ENCODE measurements at places on chromosomes 1 and 21.

- H3K36me3 ChIP-seq = no peaks in the 10 kb centered on the region
- no peak overlapping the region for H3K4me3 ChIP-seq
- no peak for DNase-seq
- no peak overlapping the region for H3K27ac ChIP-seq
- no peaks in the 10 kb centered on the region for H3K4me1 ChIP-seq
These were observed 15.3 kb downstream of the ARPC5 start for GRCh38 chr1:183620311-183620710.

- H3K4me3 ChIP-seq = no peak overlapping the region
- H3K27me3 ChIP-seq = no peaks in the 10 kb centered on the region
- no peak for DNase-seq
- H3K27ac ChIP-seq = no peak overlapping the region
These were observed 97.5 kb downstream of the DMRTB1 start for GRCh38 chr1:53556657-53557227.

DNA sequence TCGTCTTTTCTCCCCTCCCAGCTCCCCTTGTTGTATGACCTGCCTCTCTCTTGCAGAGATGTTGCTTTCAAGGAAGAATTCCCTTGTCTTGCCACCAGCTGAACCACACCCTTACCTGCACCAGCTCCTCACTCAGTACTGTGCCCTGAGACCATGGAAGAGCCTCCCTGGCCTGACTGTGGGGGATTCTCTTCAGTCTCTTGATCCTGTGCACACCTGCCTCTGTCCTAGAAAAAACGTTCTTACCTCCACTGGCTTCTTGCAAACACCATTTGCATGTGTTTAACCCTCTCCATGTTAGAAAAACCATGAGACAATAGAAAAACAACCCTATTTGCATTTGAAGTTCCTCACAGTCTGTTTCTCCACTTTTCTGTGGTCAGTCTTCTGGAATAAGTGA is 43.3 kb upstream of the FCRL4 start:
- H3K4me3 ChIP-seq = no peak overlapping the region
- no peak for DNase-seq
- no peaks in the 10 kb centered on the region for H3K27me3 ChIP-seq
- no peaks in the 10 kb centered on the region for H3K36me3 ChIP-seq

GRCh38 chr1:27626031-27626935 is 8.7 kb downstream of the FGR start:
- H3K27ac ChIP-seq = no peak overlapping the region
- H3K27me3 ChIP-seq = no peaks in the 10 kb centered on the region
- peaks cover 43% of the 10 kb centered on the region for H3K4me1 ChIP-seq
- no peaks in the 10 kb centered on the region for H3K36me3 ChIP-seq

DNA sequence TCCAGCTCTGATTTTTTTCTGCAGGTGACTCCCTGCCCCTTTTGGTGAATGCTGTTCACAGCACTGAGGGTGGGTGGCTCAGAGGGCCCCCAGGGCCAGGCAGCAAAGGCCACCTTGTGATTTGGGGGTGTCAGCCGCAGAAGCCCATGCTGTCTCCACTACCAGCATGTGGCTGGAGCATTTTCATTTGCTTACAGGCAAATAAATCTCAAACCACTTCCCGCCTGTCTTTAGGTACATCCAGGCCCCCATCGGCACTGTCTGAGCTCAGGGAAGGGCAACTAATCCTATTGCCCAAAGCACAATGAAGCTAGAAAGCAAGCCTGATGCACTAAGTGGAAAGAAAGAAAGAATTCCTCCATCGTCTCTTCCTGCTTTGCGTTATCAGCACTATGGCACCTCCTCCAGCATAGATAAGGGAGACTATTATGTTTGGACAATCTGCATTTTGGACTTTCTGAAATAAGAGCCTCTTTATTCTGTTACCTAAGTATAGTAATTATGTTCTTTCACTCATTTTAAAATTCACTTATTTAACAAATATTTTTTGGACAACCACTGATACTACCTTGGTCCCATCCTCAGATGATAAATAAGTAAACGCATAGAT is 100.5 kb upstream of the TLR5 start:
- no peaks in the 10 kb centered on the region for H3K27me3 ChIP-seq
- DNase-seq = no peak

Data from naive thymus-derived CD4-positive, alpha-beta T cell (primary cell).